ENCODE measurements at places on chromosomes 5 and 9.

DNA sequence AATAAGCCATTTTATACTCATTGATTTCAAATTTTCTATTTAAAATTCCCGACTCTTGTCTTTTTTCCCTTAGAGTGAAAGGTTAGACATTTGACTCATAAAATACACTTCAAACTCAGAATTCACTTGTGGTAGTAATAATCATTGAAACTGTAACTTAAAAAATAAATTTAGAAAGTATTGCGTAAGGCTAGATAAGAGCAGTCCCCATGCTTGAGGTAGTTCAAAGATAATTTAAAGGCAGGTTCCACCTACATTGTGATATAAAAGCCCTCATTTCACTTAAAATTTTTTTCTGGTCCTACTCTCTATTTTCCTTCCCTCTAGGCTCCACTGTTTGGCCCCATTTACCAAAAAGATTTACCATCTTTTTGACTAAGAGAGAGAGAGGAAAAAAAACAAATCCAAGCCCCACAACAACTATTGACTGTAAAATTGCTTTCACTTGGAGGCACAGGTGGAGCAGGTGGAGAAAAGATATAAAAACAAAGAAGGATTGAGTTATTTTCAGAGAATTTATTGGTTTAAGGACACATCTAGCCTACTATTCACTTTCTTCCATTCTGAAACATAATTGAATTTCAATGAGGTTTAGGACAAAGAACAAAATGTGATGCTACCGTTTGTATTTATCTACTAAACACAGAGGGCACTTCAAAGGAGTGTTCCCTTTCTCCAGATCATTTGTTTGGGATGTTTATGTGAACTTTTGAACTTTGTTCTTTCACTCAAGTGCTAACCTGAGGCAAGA is 61.0 kb downstream of the FBXO4 start:
- DNase-seq = no peak

DNA sequence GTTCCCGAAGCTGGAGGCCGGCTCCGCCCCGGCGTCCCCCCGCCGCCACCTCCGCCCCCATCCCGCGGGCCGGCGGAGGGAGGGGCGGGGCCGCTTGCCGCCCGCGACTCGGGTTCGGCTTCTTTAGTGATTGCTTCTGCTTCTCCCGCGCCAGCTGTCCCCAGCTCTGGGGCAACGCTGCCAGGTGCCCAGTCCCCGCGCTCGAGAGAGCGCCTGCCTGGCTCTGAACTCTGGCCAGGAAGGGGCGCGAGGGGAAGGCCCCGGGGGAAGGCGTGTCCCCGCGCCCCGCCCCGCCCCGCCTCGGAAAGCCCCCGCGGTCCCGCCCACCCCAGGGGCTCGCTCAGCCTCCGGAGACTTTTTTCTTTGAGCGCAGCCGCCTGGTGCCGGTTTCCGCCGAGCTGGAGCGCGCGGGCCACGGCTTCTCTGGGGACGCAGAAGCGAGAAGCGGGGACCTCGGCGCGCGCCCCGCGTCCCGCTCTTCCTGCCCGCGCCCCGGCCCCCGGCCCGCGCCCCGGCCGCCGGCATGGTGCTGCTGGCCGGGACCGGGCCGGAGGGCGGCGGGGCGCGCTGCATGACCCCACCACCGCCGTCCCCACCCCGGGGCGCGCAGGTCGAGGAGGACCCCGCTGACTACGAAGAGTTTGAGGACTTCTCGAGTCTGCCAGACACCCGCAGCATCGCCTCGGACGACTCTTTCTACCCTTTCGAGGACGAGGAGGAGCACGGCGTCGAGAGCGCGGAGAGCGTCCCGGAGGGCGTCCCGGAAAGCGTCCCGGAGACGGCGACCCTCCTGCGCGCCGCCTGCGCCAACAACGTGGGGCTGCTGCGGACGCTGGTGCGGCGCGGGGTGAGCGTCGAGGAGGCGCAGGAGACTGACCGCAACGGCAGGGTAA is at the start of gene ANKRD33B:
ANKRD33B (plus strand) TSS at position 126 of the 893 bp plus-strand sequence; CDS start at position 524, 398 bp downstream.
- peak; percentile 53 for DNase-seq

GRCh38 chr5:75509956-75510355 is 1.5 kb downstream of the CERT1 start:
- DNase-seq = peak; percentile 64

DNA sequence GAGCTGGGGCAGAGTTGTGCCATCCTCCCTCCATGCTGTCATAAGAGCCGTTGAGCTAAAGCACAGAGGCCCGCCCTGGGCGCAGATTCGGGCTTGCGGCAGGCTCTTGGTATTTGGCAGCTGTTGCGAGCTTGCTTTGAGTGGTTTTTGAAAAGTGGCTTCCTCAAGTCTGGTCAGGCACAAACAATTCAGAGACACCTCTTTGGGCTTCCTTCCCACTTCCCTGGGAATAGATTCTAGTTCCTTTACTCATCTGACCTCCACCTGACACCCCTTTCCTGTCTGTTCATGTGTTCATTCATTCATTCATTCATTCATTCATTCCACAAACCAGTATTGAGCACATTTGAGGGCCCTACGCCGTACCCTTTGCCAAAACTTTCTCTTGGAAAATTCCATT is 27.4 kb downstream of the NCS1 start:
- DNase-seq = peak; percentile 45

GRCh38 chr5:82183828-82184227 is 94.3 kb downstream of the RPS23 start:
- DNase-seq = peak; percentile 59

DNA sequence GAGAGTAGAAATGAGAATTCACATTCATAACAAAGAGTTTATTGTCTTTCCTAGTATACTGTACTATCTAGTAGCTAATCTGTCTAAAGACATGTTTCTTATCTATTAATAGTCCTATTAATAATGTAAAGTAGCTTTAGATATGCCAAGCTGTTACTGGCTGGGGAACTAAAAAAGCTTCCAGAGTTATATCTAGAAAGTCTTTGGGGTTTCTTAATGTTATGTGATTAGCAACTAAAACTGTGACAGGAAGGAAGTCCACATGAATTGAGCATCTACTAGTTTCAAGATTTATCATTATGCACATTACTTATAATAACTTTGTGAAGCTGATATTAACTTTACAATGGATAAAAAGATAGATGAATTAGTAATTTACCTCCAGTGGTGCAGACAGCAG is 122.7 kb upstream of the CDKN2B start:
- DNase-seq = no peak

- DNase-seq = peak; percentile 7
Observed at GRCh38 chr9:113220467-113221002, 542 bp downstream of the FKBP15 start.

DNA sequence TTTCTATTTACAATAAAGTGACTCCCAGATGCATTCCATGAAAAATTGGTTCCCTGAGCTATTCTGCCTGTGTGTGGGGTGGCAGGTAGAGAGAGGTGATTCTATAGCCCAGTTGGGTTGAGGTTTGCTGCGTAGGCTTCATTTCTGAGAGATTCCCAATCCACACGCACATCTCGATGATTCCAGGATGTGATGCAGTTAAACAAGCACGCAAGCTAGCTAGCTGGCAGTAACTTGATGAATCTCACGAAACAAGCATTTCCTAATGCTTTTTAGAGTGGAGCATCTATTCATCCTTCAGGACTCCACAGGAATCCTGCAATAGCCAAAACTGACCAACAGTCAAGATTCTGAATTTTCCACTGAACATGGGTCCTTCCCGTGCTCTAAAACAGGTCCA is 43.8 kb upstream of the CER1 start:
- peak; percentile 39 for DNase-seq

DNA sequence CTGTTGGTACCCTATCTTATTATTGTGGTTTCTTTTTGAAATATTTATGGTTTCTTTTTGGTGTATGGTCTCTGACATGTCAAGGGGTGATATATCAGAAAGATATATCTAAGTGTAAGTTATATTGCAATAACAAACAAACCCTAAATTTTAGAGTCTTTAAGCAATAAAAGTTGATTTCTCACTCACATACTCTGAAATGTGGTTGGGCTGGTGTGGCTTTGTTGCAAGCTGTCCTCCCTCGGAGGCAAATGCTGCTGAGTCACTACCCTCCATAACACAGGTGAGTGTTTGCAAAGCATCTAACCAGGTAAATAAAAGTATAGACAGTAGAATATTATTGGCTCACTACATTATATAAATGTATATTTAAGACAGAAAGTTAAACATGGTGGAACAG is 253.2 kb downstream of the CDH18 start:
- DNase-seq = no peak

DNA sequence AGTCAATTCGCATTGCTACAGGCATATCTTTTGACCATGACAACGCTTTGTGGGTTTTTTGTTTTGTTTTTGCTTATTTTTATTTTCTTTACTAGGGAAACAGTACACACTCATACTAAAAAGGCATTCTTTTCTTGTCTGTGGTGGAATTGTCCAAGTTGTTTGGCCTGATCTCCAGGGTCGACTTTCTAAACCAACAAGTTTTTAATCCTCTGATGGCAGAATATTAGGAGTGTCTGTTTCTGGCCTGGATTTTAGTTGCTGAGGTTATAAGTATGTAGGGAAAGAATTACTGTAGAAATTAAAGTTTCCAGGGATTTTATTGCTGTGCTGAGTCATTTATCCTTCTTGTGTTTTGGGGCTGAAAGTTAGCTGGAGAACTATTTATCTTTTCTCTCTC is 218.5 kb downstream of the TAF11L14 start:
- no peak for DNase-seq

- DNase-seq = no peak
Observed at GRCh38 chr9:78171651-78172050, 64.2 kb upstream of the CEP78 start.

DNA sequence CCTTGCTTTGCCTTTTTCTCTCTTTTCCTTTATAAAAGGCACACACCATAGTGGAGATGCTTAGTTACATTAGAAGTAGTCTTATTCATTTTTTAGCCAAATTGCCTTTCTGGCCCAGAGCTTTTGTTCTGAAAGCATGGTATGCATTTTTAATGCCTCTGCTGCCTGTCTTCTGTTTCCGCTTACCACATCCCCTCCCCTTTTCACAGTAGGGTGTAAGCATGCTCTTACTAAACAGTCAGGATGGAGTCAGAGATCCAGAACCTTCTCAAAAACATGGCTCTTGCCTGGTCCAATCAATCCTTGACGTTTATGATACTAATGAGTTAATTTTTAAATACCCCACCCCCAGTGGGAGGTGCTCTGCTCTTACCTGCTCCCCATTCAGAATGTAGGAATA is 22.5 kb downstream of the PPP3R2 start:
- DNase-seq = no peak

GRCh38 chr9:134320126-134320867 is 6.0 kb upstream of the RXRA start:
- no peak for DNase-seq

DNA sequence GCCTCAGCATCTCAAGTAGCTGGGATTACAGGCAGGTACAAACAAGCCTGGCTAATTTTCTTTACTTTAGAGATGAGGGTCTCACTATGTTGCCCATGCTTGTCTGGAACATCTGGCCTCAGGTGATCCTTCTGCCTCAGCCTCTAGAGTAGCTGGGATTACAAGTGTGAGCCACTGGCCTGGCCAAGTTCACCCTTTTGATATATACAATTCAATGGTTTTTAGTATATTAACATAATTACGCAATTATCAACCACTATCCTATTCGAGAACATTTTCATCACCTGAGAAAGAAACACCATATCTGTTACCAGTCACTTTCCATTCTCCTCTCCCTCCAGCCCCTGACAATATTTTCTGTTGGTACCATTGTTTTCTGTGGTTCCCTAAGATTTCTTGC is 3.7 kb upstream of the CDC23 start:
- no peak for DNase-seq
